HS-27A (cell line): ENCODE measurements at places on chromosomes 16 and 17.

DNA sequence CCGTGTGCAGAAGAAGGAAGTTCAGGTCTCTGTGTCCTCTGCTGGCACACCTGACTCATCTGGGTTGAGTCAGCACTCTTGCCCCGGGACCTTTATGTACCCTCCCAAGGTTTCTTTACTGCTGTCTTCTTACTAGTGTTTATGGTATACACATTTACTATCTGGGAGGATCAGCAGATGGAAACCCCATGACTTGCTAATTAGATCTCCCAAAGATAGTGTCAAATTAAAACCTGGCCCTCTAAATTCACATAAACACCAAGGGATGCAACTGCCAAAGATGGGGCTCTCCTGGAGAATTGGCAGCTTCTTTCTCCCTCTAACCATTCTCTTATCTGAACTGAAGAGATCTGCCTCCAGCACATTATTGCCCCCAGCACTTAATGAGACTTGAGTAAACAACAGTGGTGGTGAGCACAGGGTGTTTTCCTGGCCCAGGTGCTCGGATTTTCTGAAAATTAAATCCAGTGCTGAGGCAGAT, 718.1 kb upstream of the SOX9 start:
- no peak for DNase-seq

GRCh38 chr17:9028988-9029570, 7.8 kb downstream of the NTN1 start:
- no peak for DNase-seq

- DNase-seq, result no peak
Measured at GRCh38 chr17:50668025-50668837, 33.5 kb downstream of the ABCC3 start.

GRCh38 chr17:73281928-73282327, 20.2 kb upstream of the CPSF4L start:
- no peak for DNase-seq

DNA sequence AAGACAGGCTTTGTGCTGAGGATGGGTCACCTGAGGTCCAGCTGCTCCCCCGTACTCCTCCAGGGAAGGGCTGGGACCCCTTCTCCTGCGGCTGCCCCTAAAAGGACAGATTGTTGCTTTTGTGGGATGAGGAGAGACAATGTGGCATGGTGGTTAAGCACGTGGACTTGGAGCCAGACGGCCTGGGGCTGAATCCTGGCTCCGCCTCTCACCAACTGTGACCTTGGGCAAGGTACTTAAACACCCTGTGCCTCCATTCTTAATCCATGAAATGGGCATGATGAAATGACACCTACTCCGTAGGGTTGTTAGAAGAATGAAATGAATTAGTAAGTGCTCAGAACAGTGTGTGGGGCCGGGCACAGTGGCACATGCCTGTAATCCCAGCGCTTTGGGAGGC, 39.6 kb upstream of the PLCG2 start:
- DNase-seq, result no peak

- peak; percentile 8 for DNase-seq
Measured at GRCh38 chr16:64910356-64910755, 211.5 kb downstream of the CDH11 start.

DNA sequence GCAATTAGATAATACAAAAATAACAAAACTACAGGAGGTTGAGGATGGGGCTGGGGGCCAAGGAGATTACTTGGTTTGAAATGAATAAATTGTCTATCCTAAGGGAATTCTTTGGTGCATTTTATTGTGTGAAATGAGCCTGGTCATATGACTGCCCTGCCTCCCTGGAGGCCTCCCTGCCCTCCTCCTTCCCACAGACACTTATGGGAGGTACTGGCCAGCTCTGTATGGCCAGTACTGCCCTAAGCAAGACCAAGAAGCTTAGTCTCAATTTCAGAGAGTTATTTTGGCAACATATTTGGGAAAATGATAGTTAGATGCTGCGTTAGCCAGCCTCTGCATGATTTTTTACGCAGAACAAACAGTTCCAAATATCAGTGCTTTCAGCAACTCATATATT, 511.9 kb downstream of the WWOX start:
- DNase-seq, result no peak

DNA sequence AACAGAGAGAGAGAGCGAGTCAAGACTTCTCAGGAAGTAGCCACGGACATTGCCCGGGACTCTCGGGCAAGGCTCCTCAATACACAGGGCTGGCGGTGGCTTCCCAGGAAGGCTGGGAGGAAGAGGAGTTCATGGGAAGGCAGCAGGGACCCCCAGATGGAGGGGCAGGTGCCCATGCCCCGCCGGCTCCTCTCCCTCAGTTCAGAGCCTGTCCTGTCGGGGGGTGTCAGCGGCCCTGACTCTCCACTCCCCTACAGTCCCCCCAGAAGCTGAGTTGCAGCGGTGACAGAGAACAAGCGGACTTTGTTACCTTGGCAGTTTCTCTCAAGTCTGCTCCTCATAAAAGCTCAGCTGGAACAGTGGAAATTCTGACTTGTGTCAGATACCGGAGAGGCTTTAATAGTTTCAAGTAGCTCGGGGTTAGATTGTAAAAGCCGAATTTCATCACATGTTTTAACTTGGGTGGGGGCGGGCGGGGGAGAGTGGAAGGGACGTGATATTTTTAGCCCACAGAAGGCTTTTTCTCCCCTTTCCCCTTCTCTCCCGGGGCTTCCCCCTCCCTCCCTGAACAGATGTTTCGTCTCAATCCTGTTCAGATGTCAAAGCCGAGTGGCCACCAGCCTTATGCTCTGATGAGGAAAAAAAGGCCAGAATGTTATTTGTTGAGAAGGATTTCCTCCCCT, 65.2 kb downstream of the NKD1 start:
- DNase-seq, result no peak

GRCh38 chr17:39618956-39619785, 7.6 kb upstream of the PPP1R1B start:
- DNase-seq, result no peak

DNA sequence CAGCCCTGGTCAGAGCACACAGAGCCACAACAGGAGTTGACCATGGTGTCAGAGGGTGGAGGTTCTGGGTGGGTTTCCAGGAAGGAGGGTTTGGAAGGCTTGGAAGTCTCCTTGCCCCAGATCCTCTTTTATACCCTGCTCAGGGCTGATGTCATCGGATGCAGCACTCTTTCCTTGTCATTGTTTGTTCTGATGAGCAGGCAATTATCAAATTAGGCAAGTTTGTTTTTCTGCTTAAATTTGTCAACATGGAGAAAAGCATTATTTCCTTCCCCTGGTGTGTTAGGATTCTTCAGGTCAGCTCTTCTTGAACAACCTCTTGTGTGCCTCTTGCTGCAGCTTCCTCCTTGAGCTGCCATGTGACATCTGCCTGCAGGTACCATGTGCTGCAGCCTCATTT, at the start of gene KRTAP4-4:
KRTAP4-4 (minus strand) TSS at position 101 of the 400 bp plus-strand sequence; CDS start at position 44, 57 bp downstream.
- DNase-seq, result no peak

- DNase-seq, result no peak
Measured at GRCh38 chr17:67051837-67052236, 7.5 kb downstream of the CACNG1 start.
